Adrenal gland (tissue), 19 donors: ENCODE measurements at places on chromosomes 16 and 17. TPM values are rescaled to one million over a fixed set of nuclear protein-coding genes. Genes with fewer than 3 reads are reported as not detected.

Gene CMTM4
- total RNA-seq = 20.6 TPM

Gene ZNF276
- 29.9 TPM for total RNA-seq

Gene KRTAP1-5
- total RNA-seq = not detected

Gene TMEM235
- total RNA-seq = not detected

Gene LGALS9C
- total RNA-seq = 0.81 TPM

Gene RCVRN
- total RNA-seq = not detected

Gene ZNF500
- total RNA-seq = 23.7 TPM

Gene RRAD
- total RNA-seq = 36.1 TPM

Gene OR4D1
- not detected for total RNA-seq

Gene ELMO3
- total RNA-seq = 2.1 TPM

Gene CA5A
- not detected for total RNA-seq

Gene CIBAR2
- not detected for total RNA-seq

Gene RPUSD1
- total RNA-seq = 16.6 TPM

Gene CCL1
- total RNA-seq = not detected

Gene P4HB
- total RNA-seq = 2,018 TPM

Gene C16orf54
- total RNA-seq = 0.49 TPM

Gene TP53TG3C
- not detected for total RNA-seq

Gene EEF2KMT
- 12.5 TPM for total RNA-seq

Gene CRYM
- total RNA-seq = not detected

Gene DNASE1L2
- 0.58 TPM for total RNA-seq

Gene STAT3
- 186 TPM for total RNA-seq

Gene KRT17
- 0.55 TPM for total RNA-seq

Gene ST6GALNAC2
- 5.6 TPM for total RNA-seq

Gene PIK3R5
- total RNA-seq = 26.7 TPM

Gene DNAI2
- 0.14 TPM for total RNA-seq

Gene VPS9D1
- 23.3 TPM for total RNA-seq

Gene ZFP1
- 9.6 TPM for total RNA-seq

Gene MYO19
- 28.3 TPM for total RNA-seq
